Frontal cortex (tissue), 4 donors: ENCODE measurements at places on chromosomes 6 and 20. TPM values are rescaled to one million over a fixed set of nuclear protein-coding genes. Genes with fewer than 3 reads are reported as not detected.

GPR6 gene
- total RNA-seq, result 7.3 TPM

SLPI gene
- total RNA-seq, result 0.41 TPM

SLC22A16 gene
- not detected for total RNA-seq

SAMD10 gene
- total RNA-seq, result 5.7 TPM

DNA sequence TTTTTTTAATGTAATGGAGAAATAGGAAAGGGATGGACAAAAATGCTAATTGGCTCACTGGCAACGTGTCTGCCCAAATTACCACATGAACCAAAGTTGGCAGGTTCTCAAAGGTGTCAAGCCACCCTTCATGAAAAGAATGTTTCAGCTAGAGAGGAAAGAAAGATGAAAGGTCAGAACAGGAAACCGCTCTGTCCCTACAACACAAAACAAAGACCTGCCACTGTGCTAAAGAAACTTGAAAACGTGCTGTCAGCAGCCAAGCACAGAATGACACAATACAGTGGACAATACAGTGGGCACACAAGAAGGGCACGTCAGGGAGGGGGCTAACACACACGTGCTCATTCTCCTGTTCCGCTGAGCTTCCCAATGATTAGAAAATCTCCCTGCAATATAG lies 4.9 kb downstream of the PREP start:
- DNase-seq, result peak; percentile 19

DNA sequence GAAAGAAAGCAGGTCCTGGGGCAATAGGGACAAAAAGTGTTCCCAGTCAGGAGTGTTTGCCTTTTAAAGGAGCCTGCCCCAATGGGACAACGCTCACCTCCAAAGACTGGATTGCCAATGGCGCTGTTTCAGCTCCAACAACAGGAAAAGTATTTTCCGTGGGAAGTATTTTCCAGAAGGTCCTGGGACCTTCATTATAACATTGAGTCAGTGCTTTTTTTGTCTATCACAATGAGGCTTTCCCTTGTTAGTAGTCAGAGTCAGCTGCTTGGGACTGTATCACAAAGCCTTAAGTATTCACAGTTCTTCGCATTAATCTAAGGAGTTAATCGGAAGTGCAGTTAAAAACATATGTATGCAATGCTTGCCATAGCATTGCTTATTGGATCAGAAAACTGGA lies 17.3 kb downstream of the TRAF3IP2 start:
- DNase-seq, result no peak

- DNase-seq, result no peak
Observed at GRCh38 chr20:18634501-18634900, 46.6 kb downstream of the DTD1 start.

DNA sequence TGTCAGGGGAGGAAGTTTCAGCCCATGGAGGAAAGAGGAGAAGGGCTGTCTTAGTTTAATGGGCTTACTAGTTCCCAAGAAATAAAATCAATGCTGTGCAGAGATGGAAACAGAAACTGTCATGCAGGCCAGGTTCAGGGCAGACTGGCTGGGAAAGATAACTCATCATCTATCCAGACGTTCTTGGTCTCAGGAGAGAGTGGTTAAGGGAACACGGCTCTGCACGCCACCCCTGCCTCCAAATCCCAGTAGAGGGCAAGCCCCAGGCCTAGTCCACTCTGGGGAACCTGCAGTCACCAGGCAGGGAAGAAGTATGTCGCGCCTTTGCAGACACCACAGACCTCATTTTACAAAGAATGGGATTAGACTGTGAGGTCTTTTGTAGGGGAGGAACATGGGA lies 12.5 kb downstream of the ALDH8A1 start:
- DNase-seq, result no peak

- DNase-seq, result no peak
Observed at GRCh38 chr6:156872903-156873302, 95.7 kb downstream of the ARID1B start.

DNA sequence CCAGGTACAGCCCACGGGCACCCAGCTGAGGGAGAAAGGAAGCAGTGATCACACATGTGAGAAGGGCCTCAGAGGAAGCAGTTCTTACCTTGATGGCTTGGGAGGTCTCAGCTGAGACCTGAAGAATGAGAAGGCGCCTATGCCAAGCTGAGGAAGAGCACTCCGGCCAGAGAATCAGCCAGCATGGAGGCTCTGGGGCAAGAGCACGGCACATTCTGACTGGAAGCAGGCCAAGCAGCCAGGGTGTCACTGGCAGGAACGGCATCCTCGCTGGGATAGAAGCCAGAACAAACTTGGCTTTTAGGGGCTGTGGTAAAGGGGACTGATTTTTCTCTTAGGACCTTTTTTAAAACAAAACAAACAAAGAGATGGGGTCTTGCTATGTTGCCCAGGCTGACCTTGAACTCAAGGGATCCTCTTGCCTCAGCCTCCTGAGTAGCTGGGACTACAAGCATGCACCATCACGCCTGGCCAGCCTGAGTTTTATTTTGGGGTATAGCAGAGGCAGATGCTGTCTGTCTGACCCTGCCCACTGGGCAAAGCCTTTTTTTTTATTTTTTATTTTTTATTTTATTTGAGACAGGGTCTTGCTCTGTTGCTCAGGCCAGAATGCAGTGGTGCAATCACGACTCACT lies 17.6 kb downstream of the GHRH start:
- no peak for DNase-seq

GRCh38 chr6:121612927-121613326 lies 177.5 kb downstream of the GJA1 start:
- no peak for DNase-seq

DNA sequence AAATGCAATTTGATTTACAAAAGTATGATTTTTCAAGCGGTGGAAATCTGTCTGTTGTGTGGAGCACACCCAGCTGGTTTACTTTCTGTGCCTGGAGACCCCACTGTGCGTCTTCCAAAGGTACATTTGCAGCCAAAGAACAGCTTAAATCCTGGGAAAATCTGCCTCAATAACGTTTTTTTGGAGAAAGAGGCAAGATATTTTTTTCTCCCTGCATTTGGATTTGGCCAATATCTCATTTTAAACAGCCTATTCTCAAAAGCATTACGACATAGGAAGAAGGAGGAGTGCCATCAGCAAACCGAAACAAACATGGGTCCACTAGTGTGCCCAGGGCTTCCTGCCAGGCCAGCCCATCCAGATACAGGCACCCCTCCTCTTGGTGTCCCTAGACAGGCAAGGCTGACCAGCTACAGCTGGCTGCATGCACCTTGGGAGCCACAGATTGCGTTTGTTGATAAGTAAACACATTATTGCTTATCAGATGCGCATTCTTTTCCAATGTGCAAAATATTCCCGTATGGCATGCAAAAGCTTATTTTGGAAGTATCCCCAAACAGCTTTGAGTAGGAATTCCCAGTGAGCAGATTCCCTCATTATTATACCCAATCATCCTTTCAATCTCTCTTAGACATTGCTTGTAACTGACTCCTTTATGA lies 184.5 kb upstream of the MARCKS start:
- no peak for DNase-seq

- DNase-seq, result no peak
Observed at GRCh38 chr6:119727504-119728219, 378.1 kb upstream of the MAN1A1 start.
